ENCODE measurements at places on chromosomes 3 and 15. TPM values are rescaled to one million over a fixed set of nuclear protein-coding genes. Genes with fewer than 3 reads are reported as not detected.

ANKUB1 gene
- not detected for total RNA-seq

DNA sequence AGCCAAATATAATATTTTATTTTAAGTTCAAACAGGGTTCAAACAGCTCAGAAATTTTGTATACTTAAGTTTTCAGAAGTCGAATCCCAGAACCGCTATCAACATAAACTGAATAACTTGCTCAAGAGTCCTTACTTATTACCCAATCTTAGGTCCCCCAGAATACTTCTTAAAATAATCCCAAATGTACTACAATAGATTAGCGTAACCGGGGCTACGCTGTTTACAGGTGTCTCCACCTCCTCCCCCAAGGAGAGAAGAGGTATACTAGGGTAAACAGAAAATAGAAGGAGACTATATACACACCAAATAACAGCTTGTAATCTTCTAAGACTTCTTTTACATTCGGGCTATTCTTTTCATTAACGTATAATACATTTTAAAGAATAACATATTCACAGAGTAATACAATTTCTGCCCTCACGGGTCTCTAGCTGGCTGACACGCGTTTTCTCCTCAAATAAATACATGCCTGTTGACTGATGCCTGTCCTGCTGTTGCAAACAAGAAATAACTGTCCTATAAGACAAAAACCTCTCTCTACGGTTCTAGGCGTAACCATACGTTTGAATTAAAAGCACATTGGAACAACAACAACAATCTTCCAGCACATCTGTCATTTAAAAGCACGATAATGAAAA is 1.3 kb downstream of the DENND4A start:
- DNase-seq: no peak

- no peak for DNase-seq
These were observed 63.9 kb downstream of the BOC start for GRCh38 chr3:113275258-113275556.

CHRNA5 gene
- total RNA-seq: 6.2 TPM

ITPKA gene
- 0.46 TPM for total RNA-seq
